ENCODE measurements at places on chromosomes 16 and 17. TPM values are rescaled to one million over a fixed set of nuclear protein-coding genes. Genes with fewer than 3 reads are reported as not detected.

GRCh38 chr16:88196471-88197400, 186.0 kb upstream of the ZNF469 start:
- no peak for DNase-seq
- H3K36me3 ChIP-seq = peaks cover 3% of the 10 kb centered on the region
- peaks cover 5% of the 10 kb centered on the region for H3K4me1 ChIP-seq
- H3K4me3 ChIP-seq = no peak overlapping the region
- no peak overlapping the region for H3K27ac ChIP-seq

GRCh38 chr16:84790301-84790700, 29.5 kb upstream of the CRISPLD2 start:
- no peak overlapping the region for H3K27ac ChIP-seq
- no peak for DNase-seq

COG4 gene
- 75.3 TPM for total RNA-seq

GRCh38 chr16:53771655-53772497, 67.9 kb downstream of the FTO start:
- H3K36me3 ChIP-seq = no peaks in the 10 kb centered on the region
- peaks cover 10% of the 10 kb centered on the region for H3K4me1 ChIP-seq
- no peak for DNase-seq
- no peak overlapping the region for H3K4me3 ChIP-seq
- no peaks in the 10 kb centered on the region for H3K27me3 ChIP-seq
- H3K27ac ChIP-seq = no peak overlapping the region

DNA sequence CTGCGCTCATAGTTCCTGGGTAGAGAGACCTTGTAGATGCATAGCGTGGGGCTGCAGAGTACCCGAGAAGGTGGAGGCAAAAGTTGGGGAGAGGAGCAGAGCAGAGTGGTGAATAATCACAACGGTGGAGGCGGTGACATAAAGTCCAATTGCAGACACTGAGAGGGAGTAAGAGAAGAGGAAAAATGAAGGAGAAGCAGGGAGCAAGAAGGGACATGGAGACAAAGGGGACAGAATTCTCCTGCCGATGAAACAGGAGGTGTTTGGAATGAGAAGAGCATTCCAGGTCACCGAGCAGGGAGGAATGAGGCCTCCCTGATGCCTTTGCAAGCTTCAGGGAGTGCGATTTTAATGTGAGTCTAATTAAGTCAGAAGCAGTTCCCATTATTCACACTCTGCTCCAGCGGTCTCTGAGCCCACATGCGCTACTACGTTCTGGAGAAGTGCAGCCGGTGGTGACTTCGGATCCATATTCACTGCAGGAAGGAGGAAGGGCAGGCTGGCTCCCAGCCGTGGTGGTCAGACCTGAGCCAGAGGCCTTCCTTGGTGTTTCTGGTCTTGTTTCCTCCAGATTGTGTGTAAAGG, 108.0 kb upstream of the DNAH9 start:
- no peaks in the 10 kb centered on the region for H3K36me3 ChIP-seq
- H3K4me3 ChIP-seq = no peak overlapping the region
- H3K4me1 ChIP-seq = no peaks in the 10 kb centered on the region

DNA sequence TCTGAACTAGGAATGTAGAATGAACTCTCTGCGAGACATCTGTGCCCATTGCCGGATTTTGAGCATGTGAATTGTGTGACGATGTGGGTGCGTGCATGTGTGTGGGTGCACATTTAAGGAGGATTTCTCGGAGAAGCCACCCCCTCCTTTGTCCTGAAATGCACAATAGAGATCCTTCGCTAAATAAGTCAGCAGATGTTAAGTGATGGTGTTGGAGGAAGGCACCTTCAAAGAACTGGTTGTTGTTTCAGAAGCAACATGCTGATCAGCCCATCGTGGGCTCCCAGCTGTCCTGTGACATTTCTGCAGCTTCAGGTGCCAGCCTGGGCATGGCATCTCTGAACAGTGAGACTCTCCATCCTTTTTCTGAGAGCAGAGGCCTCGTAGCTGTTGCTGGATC, 194.9 kb downstream of the MSI2 start:
- no peaks in the 10 kb centered on the region for H3K27me3 ChIP-seq
- peaks cover 25% of the 10 kb centered on the region for H3K36me3 ChIP-seq
- H3K4me1 ChIP-seq = peaks cover 41% of the 10 kb centered on the region

DNA sequence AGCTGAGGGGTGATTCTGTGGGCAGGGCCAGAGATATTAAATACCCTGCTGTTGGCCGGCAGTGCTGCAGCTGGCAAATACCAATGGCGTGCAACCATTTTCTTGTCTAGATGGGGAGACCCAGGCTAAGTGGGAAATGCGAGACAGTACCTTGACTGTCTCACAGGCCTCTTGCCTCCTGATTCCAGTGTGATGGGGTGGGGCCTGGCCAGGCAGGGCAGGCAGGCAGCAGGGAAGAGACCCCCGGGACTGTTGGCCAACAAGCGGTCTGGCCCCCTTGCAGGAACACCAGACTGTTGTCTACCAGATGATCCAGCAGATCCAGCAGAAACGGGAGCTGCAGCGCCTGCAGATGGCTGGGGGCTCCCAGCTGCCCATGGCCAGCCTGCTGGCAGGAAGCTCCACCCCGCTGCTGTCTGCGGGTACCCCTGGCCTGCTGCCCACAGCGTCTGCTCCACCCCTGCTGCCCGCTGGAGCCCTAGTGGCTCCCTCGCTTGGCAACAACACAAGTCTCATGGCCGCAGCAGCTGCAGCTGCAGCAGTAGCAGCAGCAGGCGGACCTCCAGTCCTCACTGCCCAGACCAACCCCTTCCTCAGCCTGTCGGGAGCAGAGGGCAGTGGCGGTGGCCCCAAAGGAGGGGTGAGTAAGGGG, 5.7 kb upstream of the CISD3 start:
- no peak for DNase-seq
- H3K27ac ChIP-seq = no peak overlapping the region
- no peak overlapping the region for H3K4me3 ChIP-seq
- H3K27me3 ChIP-seq = no peaks in the 10 kb centered on the region

DNA sequence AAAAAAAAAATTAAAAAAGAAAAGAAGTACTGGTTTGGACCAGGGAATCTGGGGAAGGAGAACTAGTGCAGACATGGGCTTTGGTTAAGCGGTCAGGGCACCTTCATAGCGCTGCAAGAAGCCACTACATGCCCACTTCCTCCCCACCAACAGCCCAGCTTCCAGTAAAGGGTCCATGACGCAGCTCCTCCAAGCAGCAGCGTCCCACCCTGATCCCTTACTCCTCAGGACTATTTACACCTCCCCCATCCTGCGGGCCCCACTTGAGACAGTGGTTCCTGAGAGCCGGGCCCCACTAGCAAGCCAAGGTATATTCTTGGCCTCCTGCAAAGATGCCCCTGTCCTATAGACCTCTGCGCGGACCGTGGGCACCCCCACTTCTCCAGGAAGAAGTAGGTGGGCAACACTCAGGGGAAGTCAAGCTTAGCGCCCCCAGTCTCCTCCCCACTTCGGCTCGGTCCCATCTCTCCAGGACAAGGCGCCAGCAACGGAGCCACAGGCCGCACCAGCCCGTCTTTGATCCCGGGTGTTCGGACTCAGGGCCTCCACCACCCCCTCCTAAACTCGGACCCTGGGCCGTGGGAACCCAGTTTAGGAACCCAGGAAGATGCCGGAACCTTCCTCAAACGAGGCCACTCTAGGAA, 913 bp upstream of the PRR14 start:
- peak overlapping the region; percentile 99 for H3K27ac ChIP-seq
- H3K4me3 ChIP-seq = peak overlapping the region; percentile 98
- peak; percentile 67 for DNase-seq
- H3K27me3 ChIP-seq = no peaks in the 10 kb centered on the region

GRCh38 chr17:47776330-47777197, 43.5 kb downstream of the TBX21 start:
- H3K4me3 ChIP-seq = no peak overlapping the region
- H3K27me3 ChIP-seq = peaks cover 57% of the 10 kb centered on the region
- no peaks in the 10 kb centered on the region for H3K36me3 ChIP-seq
- no peak for DNase-seq
- no peak overlapping the region for H3K27ac ChIP-seq

All from activated naive CD8-positive, alpha-beta T cell treated with anti-CD3 and anti-CD28 coated beads, Interleukin-2, amount 10 ng/mL, durations not matched to agents 7 days and 5 days (primary cell).